CD8-positive, alpha-beta memory T cell (primary cell): ENCODE measurements at places on chromosomes 16 and 17. TPM values are rescaled to one million over a fixed set of nuclear protein-coding genes. Genes with fewer than 3 reads are reported as not detected.
A peak's percentile ranks its signal among the peaks of the same experiment; 100 is the strongest.

GRCh38 chr17:62101090-62101489 lies 36.0 kb upstream of the MED13 start:
- DNase-seq, result no peak

DNA sequence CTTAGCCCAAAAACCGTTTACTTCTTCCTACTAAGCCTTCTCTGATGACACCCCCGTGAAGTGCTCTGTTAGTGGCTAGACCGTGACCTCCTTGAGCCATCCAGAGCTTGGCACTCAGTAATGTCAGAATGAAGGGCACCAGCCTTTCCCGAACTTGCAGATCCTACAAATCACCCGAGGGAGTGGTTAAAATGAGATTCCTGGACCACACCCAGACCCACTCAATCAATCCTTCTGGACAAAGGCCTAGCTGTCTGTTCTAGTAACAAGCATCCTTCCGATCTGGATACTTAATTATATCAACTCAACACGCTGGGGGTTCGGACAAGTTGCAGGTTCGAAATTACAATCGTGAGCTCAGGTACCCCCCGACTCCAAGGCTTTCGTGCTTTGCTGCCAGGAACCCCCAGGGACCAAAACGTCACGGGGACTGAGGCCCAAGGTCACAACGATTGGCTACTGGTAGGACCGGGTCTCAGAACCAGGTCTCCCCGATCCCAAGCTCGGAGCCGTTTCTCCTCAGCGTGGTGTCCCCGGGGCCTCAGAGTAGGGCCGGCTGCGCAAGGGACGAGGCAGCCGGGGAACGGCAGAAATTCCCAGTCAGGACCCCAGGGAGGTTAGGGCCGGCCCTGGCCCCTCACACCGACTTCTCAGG lies 527 bp downstream of the CIAPIN1 start:
- DNase-seq, result peak; percentile 50

DNA sequence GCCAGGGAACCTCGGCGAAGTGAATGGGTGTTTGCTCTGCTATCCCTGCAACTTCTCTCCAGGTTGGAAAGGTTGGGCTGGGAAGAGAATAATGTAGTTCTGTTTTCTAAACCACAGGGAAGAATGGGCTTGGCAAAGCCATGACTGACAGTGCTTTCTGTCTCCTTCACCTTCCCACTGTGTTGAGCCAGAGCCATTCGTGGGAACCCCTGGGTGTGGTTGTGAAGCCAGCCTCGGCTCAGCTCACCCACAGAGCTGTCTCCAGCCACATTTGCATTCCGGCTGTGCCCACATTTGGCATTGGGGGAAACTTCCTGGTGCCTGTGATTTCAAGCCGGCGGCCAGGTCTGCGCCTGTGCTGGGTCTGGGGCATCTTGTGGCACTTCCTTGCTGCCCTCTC lies 39.9 kb downstream of the BAIAP2 start:
- DNase-seq, result no peak

- no peak for DNase-seq
Observed at GRCh38 chr17:16927641-16928321, 44.1 kb downstream of the TNFRSF13B start.

- no peak for DNase-seq
Observed at GRCh38 chr16:11100239-11100750, 155.7 kb downstream of the SOCS1 start.

DNA sequence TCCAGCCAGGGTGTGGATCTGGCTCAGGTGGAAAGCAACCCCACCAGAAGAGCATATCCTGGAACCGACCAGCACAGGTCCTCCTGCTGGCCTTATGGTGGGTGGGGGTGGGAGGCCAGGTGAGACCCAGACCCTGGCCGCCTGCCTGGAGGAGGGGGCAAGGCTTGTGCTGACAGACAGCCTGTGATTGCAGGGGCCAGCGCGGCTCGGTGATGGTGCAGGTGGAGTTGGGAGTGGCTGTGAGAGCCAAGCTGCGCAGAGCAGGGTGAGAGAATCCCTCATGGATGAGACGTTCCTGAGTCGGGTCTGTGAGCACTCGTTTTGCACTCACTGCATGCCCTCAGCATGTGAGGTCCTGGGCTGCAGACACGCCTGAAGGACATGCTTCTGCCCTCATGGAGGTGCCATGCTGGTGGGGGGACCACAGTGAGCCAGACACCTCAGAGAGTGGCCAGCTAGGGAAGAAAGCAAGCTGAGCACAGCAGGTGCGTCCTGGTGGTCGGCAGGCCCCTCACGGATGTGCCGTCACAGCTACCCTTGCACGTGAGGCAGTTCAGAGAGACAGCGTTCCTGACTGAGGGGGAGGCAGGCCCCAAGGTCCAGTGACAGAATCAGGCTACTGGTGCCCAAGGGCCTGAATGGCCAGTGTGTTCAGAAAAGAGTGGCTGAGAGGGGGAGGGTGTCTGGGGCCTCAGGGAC lies 3.8 kb upstream of the KCNJ12 start:
- no peak for DNase-seq

DNA sequence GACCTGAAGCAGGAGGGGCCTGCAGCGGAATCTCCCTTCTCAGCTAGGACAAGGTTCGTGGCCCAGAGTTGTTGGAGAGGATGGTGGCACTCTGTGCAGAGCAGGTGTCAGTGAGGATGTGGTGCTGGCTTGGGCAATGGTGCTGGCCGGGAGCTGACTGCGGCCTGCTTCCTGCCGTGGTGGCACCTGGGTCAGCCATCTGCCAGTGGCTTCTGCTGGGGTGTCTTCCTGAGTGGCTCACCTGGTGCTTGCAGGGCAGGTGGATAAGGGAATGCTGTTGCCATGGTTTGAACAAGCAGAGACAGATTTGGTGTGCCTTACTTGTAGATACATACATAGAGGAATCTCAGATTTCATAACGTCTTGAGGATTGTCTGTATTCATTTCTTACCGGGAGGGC lies 69.6 kb downstream of the SEC14L1 start:
- no peak for DNase-seq

- DNase-seq, result no peak
Observed at GRCh38 chr17:48954300-48954755, 9.7 kb upstream of the SNF8 start.

DNA sequence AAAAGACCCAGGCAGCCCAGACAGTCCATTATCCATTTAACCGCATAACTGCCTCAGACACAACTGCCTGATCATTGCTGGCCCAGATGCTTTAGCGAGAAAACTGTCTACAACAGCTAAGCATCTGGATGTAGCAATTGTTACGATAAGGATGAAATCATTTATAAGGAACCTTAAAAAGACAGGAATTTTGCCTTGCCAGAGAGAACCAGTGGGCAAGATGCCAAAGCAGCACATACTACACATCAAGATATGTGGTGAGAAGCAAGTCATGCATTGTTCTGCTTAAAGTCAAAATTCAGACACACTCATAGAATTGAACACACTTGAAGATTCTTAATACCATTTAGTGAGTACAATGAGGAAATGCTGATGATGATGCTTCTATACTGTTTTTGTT lies 1525.3 kb downstream of the CDH8 start:
- no peak for DNase-seq

- DNase-seq, result peak; percentile 57
Observed at GRCh38 chr17:17300624-17301568, 2.3 kb upstream of the NT5M start.

DNA sequence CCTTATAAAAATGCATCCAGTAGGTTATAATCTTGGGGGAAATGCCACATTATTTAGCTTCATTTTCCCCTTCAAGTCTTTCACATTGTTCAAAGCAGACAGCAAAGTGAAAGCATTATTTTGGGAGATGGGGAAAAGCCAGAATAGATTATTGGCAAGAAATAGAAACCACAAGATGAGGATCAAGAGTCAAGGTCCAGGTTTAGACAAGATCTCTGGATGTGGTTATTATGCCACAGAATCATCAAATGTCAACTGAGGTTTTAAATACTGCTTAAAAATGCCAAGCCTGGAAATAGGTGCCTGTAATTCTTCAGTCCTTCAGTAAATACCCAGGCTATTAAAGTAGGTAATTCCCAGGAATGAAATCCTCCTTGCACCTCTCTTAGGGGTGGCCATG lies 65.1 kb upstream of the ALOX12 start:
- no peak for DNase-seq

DNA sequence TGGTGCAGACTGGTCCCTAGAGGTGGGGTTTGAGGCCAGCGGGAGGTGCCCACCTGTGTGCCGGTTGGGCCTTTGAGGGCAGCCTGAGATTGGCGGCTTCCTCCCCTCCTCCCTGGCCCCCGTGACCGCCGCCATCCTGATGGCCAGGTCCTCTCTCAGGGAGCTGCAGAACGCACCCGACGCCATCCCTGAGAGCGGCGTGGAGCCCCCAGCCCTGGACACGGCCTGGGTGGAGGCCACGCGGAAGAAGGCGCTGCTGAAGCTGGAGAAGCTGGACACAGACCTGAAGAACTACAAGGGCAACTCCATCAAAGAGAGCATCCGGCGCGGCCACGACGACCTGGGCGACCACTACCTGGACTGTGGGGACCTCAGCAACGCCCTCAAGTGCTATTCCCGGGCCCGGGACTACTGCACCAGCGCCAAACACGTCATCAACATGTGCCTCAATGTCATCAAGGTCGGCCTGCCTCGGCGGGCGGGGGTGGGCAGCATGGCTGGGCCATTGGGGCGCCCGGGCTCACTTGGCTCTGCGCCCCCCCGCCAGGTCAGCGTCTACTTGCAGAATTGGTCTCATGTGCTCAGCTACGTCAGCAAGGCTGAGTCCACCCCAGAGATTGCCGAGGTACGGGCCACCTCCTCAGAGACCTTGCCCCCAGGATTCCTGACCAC lies 2.8 kb downstream of the GPS1 start:
- DNase-seq, result no peak

GRCh38 chr17:81589612-81590011 lies 37.5 kb upstream of the FAAP100 start:
- no peak for DNase-seq

GRCh38 chr17:45784741-45785479 lies 790 bp downstream of the CRHR1 start:
- no peak for DNase-seq

DNA sequence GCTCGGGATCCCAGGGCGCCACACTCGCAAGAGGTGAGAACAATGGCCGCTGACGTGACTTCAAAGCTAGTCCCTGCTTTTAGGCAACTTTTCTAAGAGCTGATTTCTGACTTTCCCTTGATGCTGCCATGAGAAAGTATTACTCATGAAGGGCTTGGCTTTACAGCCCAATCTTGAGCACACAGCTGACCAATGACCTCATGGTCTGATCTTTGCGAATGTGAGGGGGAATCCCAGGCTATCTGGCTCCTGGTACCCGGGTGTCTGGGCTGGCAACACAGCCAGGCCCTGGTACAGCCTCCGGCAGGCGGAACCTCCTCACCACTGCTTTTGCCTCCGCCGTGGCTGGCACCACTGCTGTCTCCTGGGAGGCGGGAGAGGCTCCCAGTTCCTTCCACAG lies 17.5 kb downstream of the NDUFAF8 start:
- no peak for DNase-seq

- no peak for DNase-seq
Observed at GRCh38 chr17:8062807-8063483, 24.1 kb downstream of the ALOX15B start.

DNA sequence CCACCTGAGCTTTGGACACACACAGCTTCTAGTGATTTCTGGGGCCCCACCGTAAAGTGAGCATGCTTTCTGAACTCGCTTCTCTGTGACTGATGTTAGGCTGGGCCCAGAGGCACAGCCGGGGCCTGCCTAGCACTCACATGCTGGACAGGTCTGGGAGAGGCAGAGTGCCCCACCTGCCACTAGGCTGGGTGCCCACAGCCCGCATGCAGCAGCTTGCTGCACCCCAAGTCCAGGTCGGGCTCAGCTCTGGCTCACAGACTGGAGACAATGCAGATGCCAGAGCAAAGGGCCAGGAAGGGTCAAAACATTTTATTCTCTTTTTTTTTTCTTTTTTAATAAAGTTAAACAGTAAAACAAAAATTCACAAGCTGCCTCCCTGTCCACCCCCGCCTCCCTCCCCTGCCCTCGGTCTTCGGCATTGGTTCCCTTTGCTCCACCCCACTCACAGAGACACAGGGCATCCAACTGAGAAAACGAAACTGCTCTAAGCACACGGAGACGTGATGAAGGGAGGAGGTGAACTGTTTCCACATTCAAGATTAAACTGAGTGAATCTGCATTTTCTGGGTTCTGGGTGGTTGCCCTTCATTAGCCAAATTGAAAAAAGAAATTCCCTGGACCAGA lies 9.7 kb downstream of the CNP start:
- DNase-seq, result no peak

DNA sequence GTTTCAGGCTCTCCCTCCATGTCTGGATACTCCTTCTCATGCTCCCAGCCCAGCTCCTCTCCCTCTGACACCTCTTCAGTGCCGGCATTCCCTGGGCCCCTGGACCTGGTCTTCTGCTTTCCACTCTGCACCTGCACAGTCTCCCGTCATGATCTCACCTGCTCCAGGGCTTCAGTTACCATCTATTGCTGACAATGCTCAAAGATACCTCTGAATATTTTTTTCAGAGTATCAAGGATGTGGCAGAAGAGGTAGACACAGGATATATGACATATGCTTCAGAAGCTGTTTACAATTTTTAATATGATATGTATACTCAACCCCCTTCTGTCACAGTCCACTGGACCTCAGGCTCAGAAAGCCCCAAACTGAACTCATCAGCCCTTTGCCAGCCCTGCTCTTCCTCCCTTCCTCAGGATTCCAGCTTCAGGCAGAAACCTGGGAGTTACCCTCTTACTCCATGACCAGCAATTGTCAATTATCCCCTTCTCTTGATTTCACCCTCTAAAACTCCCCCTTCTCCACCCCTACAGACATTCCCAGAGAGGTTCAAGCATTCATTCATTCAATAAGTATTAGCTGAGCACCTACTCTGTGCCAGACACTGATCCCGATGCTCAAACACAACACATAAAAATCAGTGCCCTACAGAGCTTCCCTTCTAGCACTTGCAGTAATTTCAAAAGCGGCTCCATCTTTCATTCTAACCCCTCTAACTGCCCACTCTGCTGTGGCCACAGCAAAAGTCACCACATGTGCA lies 7.8 kb upstream of the MLLT6 start:
- DNase-seq, result no peak

DNA sequence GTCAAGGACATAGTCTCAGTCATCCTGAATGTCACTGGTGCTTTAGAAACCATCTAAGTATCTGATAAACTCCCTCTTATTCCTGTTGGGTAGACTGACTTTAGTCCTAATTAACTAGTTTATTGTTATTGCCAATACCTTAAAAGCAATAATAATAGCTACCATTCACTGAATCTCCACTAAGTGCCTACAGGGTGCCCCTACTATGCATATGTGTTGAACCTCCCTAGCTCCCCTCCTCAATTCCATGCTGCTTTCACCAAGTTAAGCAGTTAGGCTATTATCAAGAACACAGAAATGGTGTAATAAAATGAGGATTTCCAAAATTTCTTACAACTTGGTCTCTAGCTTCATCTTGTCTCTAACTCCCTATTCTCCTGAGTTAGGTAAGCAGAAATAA lies 87.5 kb upstream of the MTMR4 start:
- no peak for DNase-seq

- DNase-seq, result no peak
Observed at GRCh38 chr17:41322094-41322902, 6.8 kb upstream of the KRTAP17-1 start.

C1QTNF8 gene
- total RNA-seq, result not detected

LITAFD gene
- not detected for total RNA-seq

FBXW10B gene
- total RNA-seq, result 0.89 TPM

MEAK7 gene
- total RNA-seq, result 6.7 TPM

HIC1 gene
- 42.7 TPM for total RNA-seq

SRCIN1 gene
- total RNA-seq, result 0.04 TPM

AMDHD2 gene
- total RNA-seq, result 35.5 TPM

NUBP1 gene
- 43.5 TPM for total RNA-seq

ATP2A1 gene
- total RNA-seq, result 1.9 TPM

FTO gene
- total RNA-seq, result 54.5 TPM

NPEPPS gene
- total RNA-seq, result 101 TPM
